Stimulated activated CD4-positive, alpha-beta T cell treated with anti-CD3 and anti-CD28 coated beads, Interleukin-4, amount 100 ng/mL, for 1 hour (primary cell): ENCODE measurements at places on chromosomes 13 and 19.
A peak's percentile ranks its signal among the peaks of the same experiment; 100 is the strongest.

- DNase-seq: peak; percentile 26
These were observed 6.9 kb downstream of the RAB8A start for GRCh38 chr19:16118489-16119033.

DNA sequence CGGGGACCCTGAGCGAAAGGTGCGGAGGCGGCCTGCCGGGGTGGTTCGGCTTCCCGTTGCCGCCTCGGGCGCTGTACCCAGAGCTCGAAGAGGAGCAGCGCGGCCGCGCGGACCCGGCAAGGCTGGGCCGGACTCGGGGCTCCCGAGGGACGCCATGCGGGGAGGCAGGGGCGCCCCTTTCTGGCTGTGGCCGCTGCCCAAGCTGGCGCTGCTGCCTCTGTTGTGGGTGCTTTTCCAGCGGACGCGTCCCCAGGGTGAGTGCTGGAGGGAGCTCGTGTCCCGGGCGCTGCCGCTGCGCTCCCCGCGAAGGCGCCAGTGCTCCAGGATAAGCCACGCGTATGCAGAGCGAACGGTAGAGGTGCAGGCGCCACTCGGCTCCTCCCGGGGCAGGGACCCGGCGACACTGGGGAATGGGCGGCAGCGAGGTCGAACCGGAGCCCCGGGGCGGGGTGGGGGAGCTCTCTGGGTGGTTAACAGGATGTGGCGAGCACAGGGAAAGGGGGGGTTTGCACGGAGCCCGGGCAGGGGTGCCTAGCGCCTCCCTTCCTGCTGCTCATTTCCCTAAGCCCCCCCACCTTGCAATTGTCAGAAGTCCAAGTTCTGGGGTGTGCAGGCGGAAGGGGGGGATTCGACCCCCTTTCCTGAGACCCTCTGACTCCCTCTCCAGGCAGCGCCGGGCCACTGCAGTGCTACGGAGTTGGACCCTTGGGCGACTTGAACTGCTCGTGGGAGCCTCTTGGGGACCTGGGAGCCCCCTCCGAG, at the start of gene IL27RA:
Gene IL27RA, plus strand, starts transcription at position 44 of the 762 bp plus-strand sequence. Its CDS starts 111 bp downstream, at position 155.
- peak; percentile 84 for DNase-seq

DNA sequence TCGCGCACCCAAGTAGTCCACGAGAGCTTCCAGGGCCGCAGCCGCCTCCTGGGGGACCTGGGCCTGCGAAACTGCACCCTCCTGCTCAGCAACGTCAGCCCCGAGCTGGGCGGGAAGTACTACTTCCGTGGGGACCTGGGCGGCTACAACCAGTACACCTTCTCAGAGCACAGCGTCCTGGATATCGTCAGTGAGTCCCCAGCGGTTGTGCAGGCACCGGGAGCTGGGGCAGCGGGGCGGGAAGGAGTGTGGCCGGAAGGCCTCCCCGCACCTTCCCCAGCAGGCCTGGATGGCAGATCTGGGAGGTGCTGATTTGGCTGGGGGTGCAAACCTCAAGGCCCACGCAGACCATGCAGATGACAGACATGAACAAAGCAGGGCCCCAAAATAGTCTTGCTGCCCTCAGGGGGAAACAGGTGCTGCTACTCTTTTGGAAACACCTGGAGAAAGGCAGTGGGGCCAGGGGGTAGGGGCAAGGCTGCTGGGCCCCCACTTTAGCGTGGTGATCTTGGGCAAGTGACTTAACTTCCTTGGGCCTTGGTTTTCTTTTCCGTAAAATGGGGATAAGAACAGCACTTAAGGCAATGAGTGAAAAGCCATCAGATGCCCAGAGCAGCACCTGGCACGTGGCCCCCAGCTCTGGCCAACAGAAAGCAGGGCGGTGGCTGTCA, 4.0 kb downstream of the MAG start:
- DNase-seq: no peak

- DNase-seq: no peak
These were observed 22.1 kb upstream of the F7 start for GRCh38 chr13:113083402-113084061.

- DNase-seq: no peak
These were observed 16.9 kb downstream of the IZUMO4 start for GRCh38 chr19:2113439-2114211.

- no peak for DNase-seq
These were observed 327.0 kb downstream of the UQCRFS1 start for GRCh38 chr19:28885965-28886364.

- no peak for DNase-seq
These were observed 51.5 kb downstream of the INSR start for GRCh38 chr19:7242601-7243258.

DNA sequence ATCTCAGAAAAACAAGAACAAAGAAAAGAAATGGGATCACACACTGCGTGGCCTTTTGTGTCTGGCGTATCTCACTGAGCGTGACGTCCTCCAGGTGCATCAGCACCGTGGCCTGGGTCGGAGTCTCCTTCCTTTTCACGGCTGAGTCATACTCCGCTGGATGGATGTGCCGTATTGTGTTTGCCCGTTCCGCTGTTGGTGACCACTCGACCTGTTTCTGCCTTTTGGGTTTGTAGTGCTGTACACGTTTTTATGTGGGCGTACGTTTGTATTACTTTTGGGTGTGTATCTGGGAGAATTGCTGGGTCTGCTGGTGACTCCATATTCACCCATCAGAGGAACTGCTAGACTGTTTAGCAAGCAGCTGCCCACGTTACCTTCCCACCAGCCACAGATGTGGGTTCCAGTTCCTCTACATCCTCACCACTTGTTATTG, 11.4 kb downstream of the ARID3A start:
- DNase-seq: no peak

DNA sequence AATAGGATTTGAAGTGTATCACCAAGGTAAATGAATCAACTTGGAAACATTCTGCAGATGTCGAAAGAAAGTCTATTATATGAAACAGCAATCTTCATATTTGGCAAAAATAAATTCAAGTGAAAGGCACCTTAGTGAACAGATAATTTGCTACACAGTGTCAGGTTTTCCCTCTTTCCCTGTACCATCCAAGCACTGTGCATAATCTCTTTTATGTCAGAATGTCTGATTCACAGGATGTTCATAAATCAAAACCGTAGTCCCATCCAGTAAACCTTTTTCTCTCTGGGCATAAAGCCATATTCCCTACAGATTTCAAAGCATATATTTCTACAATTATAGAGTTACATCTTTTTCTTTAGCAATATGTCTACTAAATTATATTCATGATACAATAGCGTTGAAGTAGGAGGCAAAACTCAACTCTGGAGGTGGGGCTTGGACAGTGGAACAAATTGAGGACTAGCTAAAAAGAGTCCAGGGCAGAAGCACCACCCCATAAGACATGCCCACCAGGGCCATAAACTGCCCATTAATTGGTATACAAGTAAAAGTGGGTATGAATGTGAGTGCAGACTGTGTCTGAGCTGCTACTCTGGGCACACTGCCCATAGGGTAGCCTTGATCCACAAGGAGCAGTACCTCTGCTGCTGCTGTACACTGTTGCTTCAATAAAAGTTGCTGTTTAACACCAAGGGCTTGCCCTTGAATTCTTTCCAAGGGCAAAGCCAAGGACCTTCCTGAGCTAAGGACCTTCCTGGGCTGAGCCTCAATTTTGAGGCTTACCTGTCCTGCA, 72.1 kb upstream of the MYCBP2 start:
- no peak for DNase-seq

DNA sequence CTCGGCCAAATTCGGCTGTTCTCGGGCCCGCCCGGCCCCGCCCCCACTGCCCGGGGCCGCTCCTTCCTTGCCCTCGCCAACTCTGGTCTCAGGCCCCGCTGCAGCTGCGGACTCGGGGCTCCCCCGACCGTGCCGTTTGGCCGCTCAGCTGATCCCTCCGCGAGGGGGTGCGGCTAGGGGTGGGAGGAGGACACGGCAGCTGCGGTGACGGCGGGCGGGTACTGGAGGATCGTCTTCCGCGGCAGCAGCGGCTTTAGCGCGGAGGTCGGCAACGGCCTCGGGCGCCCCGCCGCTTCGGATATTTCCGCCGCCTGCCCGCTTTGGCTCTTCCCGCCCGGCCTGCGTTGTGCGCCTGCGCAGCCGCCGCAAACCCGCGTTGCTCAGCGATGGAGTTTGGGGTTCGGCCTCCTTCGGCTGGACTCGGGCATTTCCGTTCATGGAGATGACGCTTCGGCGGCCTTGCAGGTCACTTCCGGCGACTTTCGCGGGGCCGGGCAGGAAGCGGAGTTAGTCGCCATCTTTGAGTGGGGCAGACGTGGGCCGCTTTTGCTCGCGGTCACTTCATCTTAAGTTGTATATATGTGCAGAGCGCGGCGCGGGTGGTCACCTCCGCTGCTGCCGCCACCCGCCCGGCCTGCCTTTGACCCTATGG, 338 bp upstream of the UBE2M start:
- peak; percentile 100 for DNase-seq
